NB4 (cell line): ENCODE measurements at places on chromosomes 5 and 9.

DNA sequence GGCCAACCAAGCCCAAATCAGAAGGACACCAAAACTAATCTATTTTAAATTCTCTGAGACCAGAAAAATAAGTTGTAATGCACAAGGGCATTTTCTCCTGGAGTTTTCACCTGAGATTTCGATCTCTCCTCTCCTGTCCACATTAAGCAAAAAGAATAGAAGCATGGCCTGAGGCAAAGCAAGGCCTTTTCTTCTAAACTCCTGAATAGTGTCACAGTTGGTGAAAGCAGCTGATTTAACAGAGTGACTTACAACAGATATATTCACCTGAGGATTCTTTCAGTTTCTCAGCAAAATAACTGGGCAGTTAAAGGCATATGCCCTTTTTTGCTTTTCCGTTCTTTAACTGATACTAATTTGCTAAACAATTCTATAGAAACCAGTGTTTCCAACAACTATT is 547.7 kb downstream of the EFNA5 start:
- DNase-seq, result no peak

DNA sequence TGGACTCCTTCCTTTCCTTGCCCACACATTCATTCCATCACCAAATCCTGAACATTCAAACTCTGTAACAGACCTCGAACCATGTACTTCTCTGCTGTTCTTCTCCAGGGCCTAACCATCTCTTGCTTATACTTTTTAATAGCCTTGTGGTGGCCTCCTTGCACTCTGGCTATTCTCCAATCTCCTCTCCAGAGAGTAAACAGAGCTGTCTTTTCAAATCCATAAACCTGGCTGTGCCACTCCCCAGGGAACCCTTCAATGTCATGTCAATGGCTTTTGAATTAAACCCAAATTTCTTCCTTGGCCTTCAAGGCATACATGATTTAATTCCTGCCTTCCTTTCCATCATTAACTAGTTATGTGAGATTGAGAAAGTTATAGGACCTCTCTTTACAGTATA is 277.6 kb upstream of the EFNA5 start:
- DNase-seq, result no peak

DNA sequence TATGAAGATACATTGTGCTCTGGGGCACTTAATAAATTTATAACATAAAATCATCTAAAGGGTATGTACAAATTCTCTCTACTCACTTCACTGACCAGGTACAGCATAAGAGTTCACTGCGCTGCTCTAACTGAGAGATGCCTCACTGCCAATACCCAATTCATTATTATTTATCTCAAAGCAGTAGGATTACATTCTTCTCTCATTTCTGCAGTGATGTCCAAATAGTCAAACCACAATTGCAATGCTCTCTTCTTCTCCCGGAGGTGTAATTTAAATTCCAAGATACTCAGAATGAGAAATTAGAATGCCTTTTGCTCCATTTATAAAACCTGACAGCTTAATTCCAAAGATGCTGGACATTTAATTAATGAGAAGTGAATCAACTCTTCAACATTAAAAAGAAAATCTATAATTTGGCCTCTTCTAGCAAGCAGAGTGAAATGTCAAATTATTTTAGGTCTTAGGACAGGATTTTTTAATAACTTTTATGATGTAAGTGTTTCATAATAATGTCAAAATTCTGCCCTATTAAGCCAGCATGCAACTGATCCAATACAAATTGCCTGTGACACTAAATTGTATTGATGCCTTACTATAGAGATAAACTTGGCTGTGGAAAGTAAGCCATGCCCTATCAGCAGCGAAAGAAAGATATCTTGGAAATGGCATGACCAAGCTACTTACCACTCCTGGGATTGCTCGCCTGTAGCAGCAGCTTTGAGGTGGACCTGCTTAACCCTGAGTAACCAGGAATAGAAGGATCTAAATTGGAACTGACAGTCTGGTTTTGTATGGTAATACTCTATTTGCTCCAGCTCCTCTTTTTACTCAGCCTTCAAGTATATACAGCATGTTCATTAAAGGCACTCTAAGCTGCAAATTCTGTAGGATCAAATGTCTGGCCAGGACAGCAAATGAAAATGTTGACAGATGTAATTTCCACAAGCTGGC is 374.2 kb upstream of the TYRP1 start:
- DNase-seq, result no peak

GRCh38 chr5:141369994-141370848 is at the start of gene PCDHGB3:
TSS of gene PCDHGB3 (plus strand) at chr5:141370242. CDS start at chr5:141370395, 153 bp downstream.
- DNase-seq, result peak; percentile 77

DNA sequence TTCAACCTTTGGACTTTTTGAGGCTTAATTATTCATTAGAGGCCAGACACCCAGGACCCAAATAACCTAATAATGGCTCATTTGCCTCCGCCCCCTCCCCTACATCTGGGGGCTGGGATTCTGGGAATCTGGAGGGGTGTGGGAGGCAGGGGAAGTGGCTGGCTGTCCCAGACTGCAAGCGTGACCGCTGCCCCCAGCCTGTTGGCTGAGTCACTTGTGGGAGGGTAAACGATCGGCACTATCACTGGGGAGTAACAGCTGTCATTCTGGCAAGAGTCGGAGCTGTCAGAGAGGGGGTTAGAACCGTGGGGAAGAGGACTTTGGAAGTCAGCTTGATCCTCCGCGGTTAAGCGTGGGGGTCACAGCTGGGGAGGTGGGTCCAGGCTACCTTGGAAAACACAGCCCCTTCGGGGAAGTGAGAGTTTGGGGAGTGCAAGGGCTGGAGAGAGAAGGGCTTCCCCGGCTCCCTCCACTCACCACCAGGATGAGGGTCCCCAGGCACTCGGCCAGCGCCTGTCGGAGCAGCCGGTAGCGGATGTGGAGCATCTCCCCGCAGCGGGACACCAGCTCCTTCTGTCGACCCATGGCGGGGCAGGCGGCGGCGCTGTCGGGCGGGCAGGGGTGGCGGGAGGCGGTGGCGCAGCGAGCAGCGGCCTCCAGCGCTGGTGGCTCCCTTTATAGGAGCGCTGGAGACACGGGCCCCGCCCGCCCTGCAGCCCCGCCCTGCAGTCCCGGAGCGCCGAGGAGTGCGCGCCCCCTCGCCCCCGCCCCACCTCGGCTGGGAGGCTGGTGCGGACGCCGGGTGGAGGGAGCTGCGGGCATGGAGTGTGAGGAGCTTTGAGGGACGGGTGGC is at the start of gene AQP3:
Gene AQP3 (minus strand): TSS at position 648 of the 853 bp plus-strand sequence. CDS start 63 bp downstream, at position 585.
- peak; percentile 99 for DNase-seq

DNA sequence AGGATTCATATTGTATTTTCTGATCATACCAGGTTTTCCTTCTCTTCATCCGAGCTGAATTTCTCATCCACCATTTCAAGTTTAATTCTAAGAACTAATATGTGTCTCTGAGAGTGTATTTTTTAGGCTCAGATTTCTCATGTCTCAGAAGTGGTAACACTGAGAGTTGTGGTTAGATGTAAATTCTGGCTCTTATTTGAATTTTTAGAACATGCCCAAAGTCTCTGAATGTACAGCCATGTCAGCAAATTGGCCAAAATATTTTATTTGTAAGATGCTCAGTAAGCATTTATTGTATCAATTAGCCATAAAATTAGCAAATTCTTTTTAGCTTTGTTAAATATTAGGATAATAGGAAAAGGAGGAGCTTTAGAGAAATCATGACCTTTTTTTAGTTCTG is 16.6 kb downstream of the SV2C start:
- DNase-seq, result no peak

GRCh38 chr5:24167806-24168205 is 477.0 kb downstream of the CDH10 start:
- no peak for DNase-seq

GRCh38 chr9:115229496-115229895 is 111.5 kb upstream of the TNC start:
- no peak for DNase-seq

- DNase-seq, result no peak
Observed at GRCh38 chr5:14114615-14115251, 28.4 kb upstream of the TRIO start.

DNA sequence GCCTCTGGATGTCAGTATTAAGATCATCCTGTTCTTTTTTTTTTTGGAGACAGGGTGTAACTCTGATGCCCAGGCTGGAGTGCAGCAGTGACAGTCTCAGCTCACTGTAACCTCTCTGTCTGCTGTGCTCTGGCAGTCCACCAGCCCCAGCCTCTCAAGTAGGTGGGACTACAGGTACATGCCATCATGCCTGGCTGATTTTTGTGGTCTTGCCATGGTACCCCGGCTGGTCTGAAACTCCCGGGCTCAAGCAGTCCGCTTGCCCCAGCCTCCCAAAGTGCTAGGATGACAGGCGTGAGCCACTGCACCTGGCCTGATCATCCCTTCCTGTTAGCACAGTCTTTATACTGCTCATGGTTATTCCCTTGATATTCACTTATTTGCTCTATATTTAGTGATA is 3.5 kb downstream of the KDM4C start:
- DNase-seq, result no peak

DNA sequence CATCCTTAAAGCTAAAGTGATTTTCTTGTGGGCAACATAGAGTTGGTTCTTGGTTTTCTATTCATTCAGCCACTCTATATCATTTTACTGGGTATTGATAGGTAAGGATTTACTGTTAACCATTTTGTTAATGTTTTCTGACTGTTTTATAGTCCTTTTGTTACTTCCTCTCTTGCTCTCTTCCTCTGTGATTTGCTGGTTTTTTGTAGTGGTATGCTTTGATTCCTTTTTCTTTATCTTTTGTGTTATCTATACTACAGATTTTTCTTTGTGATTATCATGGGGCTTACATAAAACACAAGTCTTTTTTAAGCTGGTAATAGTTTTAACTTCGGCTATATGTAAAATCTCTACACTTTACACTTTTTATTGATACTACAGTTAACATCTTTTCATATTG is 43.3 kb downstream of the CREBRF start:
- no peak for DNase-seq

DNA sequence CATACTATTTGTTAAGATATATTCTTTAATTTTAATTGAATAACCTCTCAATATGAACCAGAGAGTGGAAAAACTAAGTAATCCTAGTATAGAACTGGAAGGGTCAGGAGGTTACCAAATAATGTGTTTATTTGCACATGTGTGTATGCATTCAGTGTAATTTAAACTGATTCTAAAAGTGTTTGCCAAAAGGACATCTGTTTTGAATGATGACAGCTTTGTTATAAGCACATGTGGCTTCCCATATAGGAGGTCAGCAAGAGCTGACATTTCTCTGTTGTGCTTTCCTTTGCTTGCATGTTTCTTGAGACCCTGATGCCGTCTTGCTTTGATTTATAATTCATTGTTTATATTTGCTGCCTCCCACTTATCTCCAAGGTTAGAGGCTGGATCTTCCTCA is 383.4 kb downstream of the BRINP1 start:
- no peak for DNase-seq

- no peak for DNase-seq
Observed at GRCh38 chr5:131394128-131394527, 130.3 kb downstream of the CDC42SE2 start.

- DNase-seq, result no peak
Observed at GRCh38 chr5:111236995-111237394, 12.8 kb downstream of the CAMK4 start.

GRCh38 chr5:140169410-140169809 is 5.6 kb upstream of the CYSTM1 start:
- DNase-seq, result peak; percentile 30

DNA sequence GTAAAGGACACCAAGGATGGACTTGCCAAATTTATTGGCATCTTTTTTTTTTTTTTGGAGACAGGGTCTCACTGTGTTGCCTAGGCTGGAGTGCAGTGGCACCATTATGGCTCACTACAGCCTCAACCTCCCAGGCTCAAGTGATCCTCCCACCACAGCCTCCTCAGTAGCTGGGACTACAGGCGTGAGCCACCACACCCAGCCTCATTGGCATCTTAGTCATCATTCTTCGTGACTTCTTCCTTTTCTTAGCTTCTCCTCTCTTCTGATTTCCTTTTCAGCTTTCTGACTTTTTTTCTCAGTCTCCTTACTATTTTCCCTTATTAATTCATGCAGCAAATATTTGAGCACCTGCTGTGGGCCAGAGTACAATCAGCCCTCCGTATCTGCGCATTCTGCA is 6.1 kb downstream of the MAML1 start:
- no peak for DNase-seq

- no peak for DNase-seq
Observed at GRCh38 chr5:137631453-137631852, 104.4 kb downstream of the KLHL3 start.

- peak; percentile 56 for DNase-seq
Observed at GRCh38 chr5:180806351-180807011, 3.9 kb upstream of the MGAT1 start.

DNA sequence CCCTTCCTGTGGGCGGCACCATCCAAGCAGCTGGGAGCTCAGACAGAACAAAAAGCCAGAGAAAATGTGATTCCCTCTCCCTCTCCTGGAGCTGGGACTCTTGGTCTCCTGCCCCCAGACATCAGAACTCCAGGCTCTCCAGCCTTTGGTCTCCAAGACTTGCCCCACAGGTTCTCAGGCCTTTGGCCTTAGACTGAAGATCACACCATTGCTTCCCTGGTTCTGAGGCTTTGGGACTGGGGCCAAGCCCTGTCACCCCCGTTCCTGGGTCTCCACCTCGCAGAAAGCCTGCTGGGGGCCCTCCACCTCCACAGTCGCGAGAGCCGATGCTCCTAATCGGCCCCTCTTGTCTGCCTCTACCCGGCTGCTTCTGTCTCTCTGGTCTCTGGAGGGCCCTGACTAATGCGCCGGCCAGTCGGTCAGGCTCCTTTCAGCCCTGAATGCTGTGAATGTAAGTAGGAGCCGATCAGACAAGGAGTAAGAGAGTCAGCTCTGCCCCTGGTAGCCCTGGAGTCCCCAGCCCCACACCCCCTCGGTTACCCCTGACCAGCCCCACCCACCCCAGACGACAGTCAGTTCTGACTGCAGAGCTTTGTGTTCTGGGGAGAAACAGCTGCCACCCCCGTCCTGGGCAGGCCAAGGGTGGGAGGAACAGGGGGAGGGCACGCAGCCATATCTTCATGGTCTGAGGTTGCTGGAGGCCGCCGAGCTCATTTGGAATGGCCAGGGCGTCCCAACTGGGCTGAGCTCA is 57.5 kb downstream of the VAV2 start:
- no peak for DNase-seq

- DNase-seq, result no peak
Observed at GRCh38 chr5:90437663-90438062, 28.1 kb upstream of the CETN3 start.

GRCh38 chr5:149550594-149551226 is 529 bp downstream of the CSNK1A1 start:
- DNase-seq, result no peak

- no peak for DNase-seq
Observed at GRCh38 chr5:68319706-68320412, 104.3 kb downstream of the PIK3R1 start.

DNA sequence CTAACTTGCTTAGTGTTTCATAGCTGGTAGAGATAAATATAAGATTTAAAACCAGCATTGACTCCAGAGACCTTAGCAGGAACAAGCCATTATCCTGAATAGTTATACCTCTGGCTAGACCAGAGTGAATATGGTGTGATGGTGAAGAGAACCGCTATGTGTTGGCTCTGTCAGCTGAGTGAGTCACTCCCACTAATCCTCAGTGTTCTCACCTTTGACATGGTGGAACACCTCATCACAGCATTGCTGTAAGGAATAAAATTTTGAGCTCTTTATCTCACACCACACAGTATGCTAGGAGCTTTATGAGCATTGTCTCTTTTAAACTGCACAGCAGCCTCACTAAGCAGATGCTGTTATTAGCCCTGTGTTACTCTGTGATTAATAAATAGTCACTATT is 90.7 kb upstream of the DHFR start:
- no peak for DNase-seq

- DNase-seq, result no peak
Observed at GRCh38 chr9:15176836-15177235, 130.2 kb downstream of the TTC39B start.

GRCh38 chr5:131148835-131149234 is 16.2 kb downstream of the HINT1 start:
- no peak for DNase-seq

GRCh38 chr5:147782110-147783028 is at the start of gene JAKMIP2:
TSS of gene JAKMIP2 (minus strand) at chr5:147782728. CDS start at chr5:147671806, 110,922 bp downstream.
- DNase-seq, result peak; percentile 47
